ENCODE measurements at places on chromosomes 2 and 18.

GRCh38 chr2:43345391-43345813, 119.0 kb upstream of the ZFP36L2 start:
- DNase-seq: no peak

GRCh38 chr2:121089166-121089510, 195.9 kb downstream of the TFCP2L1 start:
- DNase-seq: no peak

- no peak for DNase-seq
These were observed 129.0 kb upstream of the ACVR2A start for GRCh38 chr2:147715807-147716206.

DNA sequence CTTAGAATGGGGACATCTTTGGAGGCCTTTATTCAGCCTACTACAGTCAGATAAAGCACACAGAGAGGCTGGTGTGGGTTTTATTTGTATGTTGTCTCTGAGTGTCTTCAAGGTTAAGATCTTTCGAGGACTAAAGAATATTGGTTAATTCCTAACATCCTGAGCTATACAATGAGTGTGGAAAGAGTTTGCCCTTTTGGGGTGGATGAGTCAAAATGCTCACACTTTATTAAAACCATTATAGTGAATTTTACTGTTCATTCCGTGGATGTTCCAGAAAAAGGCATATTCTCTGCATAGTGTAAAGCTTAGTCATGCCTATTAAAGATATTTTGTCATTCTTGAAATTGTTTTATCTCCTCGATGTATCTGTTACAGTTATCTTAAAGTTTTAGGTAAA, 29.1 kb upstream of the SLC38A11 start:
- DNase-seq: no peak

All from activated naive CD4-positive, alpha-beta T cell (primary cell).